ENCODE measurements at places on chromosomes 7 and 10.

GRCh38 chr10:45227456-45227855 is 88.0 kb downstream of the OR13A1 start:
- no peak for DNase-seq

DNA sequence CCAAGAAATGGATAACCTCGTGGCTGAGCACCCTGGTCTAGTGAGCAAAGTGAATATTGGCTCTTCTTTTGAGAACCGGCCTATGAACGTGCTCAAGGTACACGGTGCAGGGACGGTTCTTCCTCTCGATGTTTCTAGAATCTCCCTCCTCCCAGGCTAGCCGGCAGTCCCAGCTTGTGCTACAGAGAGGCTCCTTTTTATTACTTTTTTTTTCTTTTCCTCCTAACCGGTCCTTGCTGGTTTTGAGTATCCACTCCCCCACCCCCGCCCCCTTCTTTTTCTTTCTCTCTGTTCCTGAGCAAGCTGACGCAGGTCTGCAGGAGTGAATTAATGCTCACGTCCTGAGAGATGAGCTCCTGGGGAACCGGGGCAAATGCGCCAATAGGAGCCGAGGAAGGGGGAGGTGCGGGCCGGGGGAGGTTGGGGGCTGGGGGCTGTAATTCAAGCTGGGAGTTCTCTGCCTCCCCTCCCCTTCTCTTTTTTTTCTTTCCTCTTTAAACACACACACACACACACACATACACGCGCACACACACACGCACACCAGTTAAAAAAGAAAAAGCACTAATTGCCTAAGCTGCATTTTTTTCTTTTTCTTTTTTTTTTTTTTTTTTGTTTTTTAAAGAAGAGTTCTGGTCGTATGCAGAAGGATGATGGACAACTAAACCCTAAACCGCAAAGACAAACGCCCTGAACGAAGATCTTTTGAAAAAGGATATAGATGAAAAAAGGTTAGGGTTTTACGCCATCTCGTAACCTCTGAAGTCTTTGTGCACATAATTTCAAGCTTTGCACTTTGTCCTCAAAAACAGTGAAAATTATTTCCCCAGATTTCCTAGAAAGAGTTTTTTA is 6.6 kb downstream of the CPA2 start:
- DNase-seq: no peak

GRCh38 chr7:156402255-156402654 is 238.3 kb upstream of the RNF32 start:
- DNase-seq: no peak

DNA sequence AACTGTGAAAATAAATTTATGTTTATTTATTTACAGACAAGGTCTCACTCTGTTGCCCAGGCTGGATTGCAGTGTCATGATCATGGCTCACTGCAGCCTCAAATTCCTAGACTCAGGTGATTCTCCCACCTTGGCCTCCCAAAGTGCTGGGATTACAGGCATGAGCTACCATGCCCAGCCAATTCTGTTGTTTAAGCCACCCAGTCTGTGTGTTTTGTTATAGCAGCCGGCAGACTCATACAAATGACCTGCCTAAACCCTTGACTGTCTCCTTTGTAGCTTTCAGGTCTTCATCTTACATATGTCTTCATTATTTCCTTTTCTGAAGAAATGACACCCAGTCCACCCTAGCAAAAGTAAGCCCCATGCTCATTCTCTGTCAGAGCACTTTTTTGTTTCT is 43.8 kb upstream of the KMT2C start:
- no peak for DNase-seq

GRCh38 chr7:81715984-81716588 is 53.8 kb downstream of the HGF start:
- no peak for DNase-seq
